Activated effector memory CD4-positive, alpha-beta T cell treated with anti-CD3 and anti-CD28 coated beads, Interleukin-2, amount 50 U/mL, for 16 hours (primary cell): ENCODE measurements at places on chromosomes 3 and 15.

DNA sequence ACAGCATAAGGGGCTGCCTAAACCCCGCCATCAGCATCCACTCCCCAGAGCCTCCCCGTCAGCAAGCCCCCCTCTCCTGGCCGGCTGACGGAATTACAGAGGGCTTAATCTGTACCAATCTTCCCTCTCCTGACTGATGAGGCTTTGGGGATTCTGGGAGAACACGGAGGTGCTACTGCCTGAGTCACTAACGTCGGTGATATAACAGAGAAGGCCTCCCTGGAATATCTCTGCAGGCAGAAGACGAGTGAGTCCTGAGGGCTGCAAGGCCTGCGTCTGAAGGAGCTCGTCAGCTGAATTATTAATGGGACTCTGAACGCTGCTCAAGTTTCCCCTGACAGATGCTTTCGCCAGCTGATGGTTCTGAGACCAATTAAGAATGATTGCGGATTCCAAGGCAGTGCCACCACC lies 147.7 kb downstream of the XXYLT1 start:
- DNase-seq: no peak

- DNase-seq: no peak
Observed at GRCh38 chr3:34301313-34301712, 502.9 kb downstream of the PDCD6IP start.

- DNase-seq: no peak
Observed at GRCh38 chr15:71386448-71387236, 271.4 kb downstream of the THSD4 start.

GRCh38 chr3:46934498-46935167 lies 41.9 kb downstream of the CCDC12 start:
- no peak for DNase-seq

DNA sequence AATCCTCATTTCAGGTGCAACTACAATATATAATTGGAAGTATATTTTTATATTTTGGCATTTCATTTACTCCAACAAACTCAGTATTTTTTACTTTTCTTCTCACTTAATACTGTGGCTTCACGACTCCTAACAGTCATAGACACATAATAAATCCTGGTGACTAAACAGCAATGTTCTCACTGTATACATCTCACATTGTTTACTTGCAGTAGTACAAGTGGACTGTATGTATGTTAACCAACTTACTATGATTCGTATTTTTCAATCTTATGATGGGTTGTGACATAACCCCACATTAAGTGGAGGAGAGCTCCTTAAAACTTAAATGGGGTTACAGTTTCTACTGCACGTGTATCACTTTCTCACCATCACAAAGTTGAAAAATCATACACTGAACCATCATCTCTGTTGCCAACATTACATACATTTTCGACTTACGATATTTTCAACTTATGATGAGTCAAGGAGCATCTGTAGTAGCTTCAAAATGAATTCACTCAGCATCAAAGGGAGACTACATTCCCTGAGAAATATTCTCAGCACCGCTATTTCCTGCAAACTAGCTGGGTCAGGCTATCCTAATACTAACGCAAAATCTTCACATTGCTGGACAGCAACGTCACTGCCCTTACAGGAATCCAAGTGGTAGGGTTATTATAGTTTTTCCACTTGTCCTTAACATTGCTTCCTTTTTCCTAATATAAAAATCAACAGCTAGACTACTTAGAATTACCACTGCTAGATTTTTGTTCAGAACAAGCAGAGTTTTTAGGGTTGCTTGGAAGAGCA lies 7.3 kb downstream of the ADAM10 start:
- no peak for DNase-seq

DNA sequence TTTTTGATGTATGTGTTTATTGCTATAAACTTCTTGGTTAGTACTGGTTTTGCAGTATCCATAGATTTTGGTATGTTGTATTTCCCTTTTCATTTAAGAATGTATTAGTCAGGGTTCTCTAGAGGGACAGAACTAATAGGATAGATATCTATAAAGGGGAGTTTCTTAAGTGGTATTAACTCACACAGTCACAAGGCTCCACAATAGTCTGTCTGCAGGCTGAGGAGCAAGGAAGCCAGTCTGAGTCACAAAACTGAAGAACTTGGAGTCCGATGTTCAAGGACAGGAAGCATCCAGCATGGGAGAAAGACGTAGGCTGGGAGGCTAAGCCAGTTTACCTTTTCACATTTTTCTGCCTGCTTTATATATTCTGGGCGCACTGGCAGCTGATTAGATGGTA lies 8.4 kb downstream of the ARL6 start:
- no peak for DNase-seq

GRCh38 chr15:37031198-37031597 lies 69.2 kb downstream of the MEIS2 start:
- no peak for DNase-seq

- DNase-seq: no peak
Observed at GRCh38 chr3:155519078-155519477, 225.6 kb upstream of the STRIT1 start.

DNA sequence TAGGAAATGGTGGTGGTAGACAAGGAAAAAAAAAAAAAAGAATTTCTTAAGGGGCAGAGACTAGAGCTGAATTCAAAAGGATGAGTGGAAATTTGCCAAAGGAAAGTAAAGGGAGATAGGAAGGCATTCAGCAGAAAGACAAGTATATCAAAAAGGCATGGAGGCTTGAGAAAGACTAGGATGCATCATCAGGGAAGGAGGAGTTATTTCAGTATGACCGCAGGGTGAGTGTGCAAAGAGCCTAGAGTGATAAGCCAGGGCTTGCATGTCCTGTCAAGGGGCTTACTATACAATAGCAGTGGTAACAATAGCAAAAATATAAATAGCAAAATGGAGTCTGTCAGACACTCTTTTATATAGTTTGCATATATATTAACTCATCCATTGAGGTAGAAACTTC lies 112.0 kb downstream of the FRMD4B start:
- DNase-seq: no peak

DNA sequence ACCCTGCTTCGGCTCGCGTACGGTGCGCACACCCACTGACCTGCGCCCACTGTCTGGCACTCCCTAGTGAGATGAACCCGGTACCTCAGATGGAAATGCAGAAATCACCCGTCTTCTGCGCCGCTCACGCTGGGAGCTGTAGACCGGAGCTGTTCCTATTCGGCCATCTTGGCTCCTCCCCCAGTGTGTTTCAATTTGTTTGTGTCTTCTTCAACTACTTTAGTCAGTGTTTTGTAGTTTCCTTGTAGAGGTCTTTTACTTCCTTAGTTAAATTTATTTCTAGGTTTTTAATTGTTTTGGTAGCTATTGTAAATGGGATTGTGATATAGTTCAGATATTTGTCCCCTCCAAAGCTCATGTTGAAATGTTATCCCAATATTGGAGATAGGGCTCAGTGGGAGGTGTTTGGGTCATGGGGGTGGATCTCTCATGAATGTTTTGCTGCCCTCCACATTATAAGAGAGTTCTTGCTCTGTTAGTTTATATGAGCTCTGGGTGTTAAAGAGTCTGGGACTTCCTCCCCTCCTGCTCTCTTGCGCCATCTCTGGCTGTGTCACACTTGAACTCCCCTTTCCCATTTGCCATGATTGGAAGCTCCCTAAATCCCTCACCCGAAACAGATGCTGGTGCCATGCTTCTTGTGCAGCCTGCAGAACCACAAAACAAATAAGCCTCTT lies 304.4 kb downstream of the DOCK3 start:
- DNase-seq: no peak

- no peak for DNase-seq
Observed at GRCh38 chr3:183085634-183086390, 13.5 kb downstream of the MCCC1 start.

GRCh38 chr3:104436506-104436905 lies 930.2 kb upstream of the ALCAM start:
- no peak for DNase-seq

- DNase-seq: no peak
Observed at GRCh38 chr3:156676768-156677479, 2.5 kb downstream of the TIPARP start.

- DNase-seq: no peak
Observed at GRCh38 chr3:81024560-81024959, 736.9 kb downstream of the GBE1 start.

DNA sequence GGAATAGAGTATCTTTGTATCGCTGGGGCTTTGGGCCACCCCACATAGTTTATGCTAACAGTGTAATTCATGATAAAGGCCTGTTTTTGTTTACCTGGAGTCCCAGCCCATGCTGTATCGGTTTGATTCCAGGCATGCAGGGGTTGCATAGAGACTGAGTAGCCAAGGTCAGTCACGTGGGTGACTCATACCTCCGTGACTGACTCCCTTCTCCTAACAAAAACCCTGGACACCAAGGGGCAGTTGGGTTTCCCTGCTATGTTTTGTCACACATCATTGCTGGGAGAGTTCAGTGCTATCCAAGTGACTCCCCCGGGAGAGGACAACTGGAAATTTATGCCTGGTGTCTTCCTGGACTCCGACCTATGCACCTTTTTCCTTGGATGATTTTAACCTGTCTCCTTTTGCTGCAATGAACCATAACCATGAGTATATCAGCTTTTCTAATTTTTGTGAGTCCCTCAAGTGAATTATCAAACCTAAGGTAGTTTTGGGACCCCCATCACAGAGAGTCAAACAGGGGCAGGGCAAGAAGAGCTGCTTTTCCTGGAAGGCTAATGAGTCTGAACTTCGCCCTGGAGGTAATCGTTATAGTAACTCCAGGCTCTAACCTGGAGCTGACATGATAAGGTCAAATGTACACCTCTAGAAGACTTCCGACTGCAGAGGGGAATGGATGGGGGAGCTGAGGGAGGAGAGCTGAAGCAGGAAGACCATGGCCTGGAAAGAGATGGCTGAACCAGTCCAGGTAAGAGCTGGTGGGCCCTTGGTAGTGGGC lies 57.0 kb downstream of the SRGAP3 start:
- DNase-seq: no peak

GRCh38 chr15:101250873-101251829 lies 697 bp downstream of the CHSY1 start:
- peak; percentile 74 for DNase-seq

- DNase-seq: no peak
Observed at GRCh38 chr3:18609187-18609586, 184.0 kb upstream of the SATB1 start.

DNA sequence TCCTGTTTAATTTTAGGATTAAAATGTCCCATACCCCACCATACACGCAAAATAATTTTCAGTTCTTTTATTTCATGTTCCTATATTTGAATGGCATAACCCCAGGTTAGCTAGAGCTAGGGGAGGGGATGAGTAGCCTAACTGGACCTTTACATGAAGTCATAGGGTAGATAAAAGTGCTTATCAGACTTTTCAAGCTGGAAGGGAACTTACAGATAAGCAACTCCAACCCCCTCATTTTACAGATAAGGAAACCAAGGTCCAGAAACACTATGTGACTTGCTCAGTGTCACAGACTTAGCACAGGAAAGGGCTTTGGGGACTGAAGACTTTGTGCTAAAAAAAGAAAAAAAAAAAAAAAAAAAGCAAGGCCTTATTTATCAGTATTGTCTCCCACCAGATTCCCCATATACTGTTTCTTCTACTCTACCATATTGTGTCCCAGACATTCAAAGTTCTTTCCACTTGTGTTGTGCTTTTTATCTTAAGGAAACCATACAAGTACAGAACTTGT lies 10.6 kb upstream of the TNIK start:
- no peak for DNase-seq

DNA sequence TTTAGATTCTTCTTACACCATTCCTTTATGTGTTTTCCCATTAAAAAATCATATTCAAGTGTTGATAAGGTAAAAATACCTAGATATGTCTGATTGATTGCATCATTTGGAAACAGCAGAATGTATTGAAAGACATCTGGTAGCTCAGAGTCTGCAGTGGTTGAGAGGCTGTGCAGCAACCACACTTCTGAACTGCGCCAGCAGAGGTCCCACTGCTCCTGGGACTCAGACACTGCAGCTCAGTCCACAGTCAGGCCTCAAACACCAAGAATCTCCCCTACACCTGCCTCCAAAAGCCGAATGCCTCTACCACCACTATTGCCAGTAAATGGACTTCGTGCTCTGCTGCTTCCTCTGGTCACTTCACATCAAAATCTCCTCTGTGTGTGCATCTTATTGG lies 176.9 kb upstream of the LMCD1 start:
- peak; percentile 83 for DNase-seq

- DNase-seq: no peak
Observed at GRCh38 chr3:46398186-46398955, 8.5 kb downstream of the CCR5AS start.
